ENCODE measurements at places on chromosomes 12 and 14.

- DNase-seq: no peak
These were observed 109.9 kb downstream of the DAD1 start for GRCh38 chr14:22479132-22479531.

DNA sequence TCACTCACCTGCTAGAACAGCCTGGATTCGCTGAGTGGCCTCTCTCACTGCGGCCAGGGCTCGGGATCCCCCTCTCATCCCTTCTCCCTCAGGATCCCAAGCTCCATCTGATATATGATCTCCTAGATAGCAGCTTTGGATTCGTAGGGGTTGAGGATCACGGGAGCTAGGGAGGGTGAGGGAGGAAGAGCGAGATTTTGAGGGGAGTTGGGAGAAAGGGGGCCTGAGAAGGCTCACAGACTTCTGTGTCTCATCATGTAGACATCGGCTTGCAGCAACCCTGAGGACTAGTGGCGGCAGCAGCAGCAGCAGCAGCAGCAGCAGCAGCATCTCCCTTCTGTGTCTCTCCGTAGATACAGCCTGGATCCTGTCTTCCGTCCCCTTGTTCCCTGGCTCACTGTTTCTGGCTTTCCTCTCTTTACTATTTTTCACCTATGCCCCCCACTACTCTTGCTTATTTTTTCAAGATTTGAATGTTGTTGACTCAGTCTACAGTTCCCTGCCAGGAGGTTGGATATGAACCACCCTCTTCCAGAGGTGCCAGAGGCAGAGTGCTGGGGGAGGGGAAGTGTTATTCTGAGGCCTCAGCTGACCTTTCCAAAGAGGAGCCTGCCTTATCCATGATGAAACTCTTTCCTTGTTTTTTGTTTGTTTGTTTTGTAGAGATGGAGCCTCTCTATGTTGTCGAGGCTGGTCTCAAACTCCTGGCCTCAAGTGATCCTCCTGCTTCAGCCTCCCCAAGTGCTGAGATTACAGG, at the start of gene CIROP:
Gene CIROP (minus strand): TSS at position 399 of the 757 bp plus-strand sequence. CDS start 69 bp downstream, at position 330.
- no peak for DNase-seq

GRCh38 chr12:67096533-67097318, 172.4 kb upstream of the CAND1 start:
- DNase-seq: no peak

DNA sequence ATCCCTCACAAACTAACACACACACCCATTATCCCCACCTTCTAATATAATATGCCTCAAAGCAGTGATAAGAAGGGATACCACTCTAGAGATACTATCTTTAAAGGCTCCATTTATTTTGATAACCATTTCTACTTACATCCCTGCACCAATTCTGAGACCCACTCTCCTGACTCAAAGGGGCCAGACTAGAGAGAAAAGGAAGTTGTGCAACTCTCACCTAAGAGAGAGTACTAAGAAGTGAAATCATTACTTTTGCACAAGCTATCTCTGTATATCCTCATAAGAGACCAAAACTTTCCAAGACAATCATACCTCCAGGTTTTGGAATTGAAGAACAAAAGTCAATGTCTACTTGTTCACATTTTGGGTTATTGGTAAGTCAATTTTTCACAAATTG, 45.4 kb upstream of the USP15 start:
- DNase-seq: no peak

GRCh38 chr12:38025916-38026315, 290.7 kb upstream of the ALG10B start:
- no peak for DNase-seq

DNA sequence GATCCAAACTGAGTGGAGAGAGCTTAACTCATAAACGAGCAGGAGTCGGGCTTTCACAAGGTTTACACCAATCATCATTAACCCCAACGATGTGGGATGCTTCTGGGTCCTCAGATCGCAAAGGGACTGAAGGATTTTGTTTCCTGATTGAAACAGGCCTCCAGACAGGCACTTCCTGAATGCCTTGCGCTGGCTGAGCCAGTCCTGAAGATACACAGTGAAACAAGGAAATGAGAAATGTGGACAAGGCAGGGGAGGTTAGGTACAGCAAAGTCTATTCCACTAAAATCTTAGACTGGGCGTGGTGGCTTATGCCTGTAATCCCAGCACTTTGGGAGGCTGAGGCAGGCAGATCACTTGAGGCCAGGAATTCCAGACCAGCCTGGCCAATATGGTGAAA, 30.7 kb downstream of the RBM19 start:
- DNase-seq: no peak

GRCh38 chr12:72612171-72612570, 340.0 kb downstream of the TRHDE start:
- no peak for DNase-seq

GRCh38 chr12:113443030-113443539, 20.9 kb downstream of the SDSL start:
- DNase-seq: no peak

DNA sequence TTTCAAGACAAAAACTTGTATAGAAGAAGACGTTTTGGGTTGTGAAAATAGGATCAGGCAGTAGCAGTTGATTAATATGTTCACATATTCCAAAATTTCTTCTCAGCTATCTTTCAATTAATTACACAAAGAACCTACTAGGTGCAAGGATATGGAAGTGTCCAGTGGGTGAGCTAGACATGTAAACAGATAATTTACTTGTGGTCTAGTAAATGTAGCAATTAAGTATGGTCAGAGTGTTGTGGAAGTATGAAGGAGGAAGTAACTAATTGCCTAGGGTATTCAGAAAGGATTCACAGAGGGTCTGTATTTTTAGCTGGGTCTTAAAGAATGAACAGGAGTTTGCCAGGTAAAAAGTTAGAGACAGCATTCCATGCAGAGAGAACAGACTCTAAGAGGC, 5.9 kb downstream of the GOLGA5 start:
- DNase-seq: no peak

- peak; percentile 13 for DNase-seq
These were observed 43.6 kb downstream of the FGD6 start for GRCh38 chr12:95173392-95174251.

DNA sequence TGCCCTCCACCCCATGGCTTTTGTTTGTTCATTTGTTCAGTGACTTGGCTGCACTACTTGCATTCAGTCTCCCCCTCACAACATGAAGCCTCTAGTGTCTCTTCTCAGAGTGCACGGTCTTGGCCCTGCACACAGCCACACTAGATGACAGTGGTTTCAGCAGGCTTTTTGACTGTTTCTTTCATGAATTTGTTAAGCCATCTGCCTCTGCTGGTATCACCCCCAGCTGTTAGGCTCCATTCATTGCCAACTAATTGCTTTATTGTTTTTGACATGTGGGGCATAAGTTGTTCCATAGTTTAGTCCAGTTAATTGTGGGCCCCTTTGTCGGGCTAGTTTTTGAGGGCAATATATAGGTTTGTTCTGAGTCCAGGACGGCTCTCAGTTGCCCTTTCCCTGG, 18.8 kb downstream of the OS9 start:
- no peak for DNase-seq

DNA sequence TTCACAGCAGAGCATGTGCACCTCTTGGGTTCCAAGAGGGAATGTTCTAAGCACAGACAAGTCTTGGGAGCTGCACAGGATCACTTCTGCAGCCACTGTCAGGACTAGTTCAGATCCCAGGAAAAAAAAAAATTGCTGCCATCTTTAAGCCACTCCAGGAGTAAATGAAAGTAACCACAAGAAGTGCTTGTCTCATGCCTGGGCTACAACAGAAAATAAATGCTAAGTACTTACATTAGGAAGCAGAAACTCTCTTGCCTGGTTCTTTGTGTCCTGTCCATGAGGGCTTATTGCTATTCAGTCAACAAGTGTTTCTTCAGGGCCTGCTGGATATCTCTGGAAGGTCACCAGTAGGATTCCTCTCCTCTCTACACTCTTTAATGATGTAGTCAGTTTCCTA, 176.1 kb downstream of the KTN1 start:
- DNase-seq: no peak

GRCh38 chr14:68468437-68469207, 324.2 kb downstream of the ZFP36L1 start:
- no peak for DNase-seq

GRCh38 chr12:4829793-4830162, 79.9 kb upstream of the KCNA1 start:
- DNase-seq: peak; percentile 68

DNA sequence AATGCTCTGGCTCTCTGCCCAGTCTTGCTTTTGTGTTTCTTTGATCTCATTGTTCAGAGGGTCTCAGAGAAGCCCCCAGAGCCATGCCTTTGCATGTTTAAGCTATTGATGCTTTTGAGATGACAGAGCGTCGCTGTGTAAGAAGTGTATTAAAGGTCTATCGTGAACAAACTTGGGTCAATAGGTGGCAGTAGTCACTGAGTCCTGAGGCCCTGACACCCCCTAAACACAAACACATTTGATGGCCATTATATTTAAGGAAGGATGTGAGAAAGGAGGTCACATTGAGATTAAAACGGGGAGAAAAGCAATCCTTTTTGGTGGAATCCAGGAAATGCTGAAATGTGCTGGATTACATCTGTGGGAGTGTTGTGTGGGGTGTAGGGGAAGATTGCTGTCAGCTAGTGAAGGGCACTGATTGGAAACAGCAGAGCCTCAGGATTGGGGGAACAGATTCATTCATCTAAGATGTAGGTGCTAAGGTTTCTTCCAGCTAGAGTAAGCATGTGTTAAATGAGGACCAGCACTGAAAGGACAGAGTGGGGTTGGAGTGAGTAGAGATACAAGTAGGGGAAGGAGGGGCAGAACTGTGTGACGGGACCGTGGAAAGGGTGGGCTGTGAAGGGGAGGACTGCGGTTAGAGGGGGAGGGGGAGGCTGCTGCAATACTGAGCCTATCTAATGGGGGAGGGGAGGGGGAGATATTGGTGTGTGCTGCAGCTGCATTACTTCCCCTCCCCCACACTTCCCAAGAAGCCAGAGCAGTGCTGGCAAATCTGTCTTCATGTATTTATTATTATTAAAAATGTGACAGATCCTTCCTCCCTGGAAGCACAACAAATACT, 12.7 kb downstream of the NGDN start:
- DNase-seq: peak; percentile 10

- DNase-seq: peak; percentile 62
These were observed 15.5 kb upstream of the KRR1 start for GRCh38 chr12:75526655-75527511.

DNA sequence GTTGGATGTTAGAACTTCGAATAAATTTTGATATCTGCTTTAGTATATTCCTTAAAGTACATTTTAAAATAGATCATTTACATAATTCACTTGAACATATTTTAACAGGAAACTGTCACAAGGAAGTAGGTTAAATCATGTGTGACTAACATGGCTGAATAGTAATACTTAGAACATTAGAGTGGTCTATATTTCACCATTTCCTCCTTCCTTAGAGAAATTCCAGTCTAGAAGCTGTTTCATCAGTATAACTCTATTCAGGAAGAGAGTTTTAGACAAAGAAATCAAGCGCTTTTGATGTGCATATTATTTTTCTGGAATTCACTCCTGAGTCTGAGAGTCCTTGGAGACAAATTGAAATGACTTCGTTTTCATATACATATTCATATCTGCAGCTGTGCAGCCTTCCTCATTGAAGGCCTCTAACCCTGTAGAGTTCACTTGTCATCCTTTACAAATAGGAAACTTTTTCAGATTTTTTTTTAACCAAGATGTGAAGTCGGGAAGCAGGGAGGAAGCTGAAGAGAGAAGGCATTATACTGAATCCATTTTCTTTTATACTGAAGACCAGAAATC, 28.4 kb downstream of the IRAK3 start:
- no peak for DNase-seq

DNA sequence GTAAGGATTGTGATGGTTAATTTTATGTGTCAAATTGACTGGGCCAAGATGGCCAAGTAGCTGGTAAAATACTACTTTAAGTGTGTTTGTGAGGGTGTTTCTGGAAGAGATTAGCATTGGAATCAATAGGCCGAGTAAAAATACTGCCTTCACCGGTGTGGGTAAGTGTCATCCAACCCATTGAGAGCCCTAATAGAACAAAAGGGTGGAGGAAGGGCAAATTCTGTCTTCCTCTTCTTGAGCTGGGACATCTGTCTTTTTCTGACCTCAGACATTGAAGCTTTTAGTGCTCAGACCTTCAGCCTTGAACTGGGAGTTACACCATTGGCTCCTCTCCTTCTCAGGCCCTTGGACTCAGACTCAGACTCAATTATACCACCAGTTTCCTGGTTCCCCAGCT, 8.0 kb upstream of the ETV6 start:
- no peak for DNase-seq

- DNase-seq: no peak
These were observed 7.9 kb upstream of the VAMP1 start for GRCh38 chr12:6478416-6478815.

DNA sequence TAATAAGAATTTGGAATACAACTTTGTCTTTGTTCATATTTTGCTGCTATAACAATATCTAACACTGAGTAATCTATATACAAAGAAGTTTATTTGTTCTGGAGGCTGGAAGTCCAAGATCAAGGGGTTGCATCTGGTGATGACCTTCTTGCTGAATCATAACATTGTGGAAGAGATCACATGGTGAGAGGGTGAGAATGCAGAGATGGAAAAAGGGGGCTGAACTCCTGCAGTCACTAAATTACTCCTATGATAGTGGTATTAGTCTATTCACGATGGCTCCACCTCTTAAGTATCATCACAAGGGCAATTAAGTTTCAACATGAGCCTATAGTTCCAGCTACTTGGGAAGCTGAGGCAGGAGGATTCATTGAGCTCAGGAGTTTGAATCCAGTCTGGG, 4.5 kb upstream of the AKAP6 start:
- DNase-seq: no peak

GRCh38 chr14:23421594-23421993, 13.5 kb upstream of the MYH6 start:
- no peak for DNase-seq

- DNase-seq: no peak
These were observed 191.4 kb upstream of the BCL2L14 start for GRCh38 chr12:11879306-11879705.

DNA sequence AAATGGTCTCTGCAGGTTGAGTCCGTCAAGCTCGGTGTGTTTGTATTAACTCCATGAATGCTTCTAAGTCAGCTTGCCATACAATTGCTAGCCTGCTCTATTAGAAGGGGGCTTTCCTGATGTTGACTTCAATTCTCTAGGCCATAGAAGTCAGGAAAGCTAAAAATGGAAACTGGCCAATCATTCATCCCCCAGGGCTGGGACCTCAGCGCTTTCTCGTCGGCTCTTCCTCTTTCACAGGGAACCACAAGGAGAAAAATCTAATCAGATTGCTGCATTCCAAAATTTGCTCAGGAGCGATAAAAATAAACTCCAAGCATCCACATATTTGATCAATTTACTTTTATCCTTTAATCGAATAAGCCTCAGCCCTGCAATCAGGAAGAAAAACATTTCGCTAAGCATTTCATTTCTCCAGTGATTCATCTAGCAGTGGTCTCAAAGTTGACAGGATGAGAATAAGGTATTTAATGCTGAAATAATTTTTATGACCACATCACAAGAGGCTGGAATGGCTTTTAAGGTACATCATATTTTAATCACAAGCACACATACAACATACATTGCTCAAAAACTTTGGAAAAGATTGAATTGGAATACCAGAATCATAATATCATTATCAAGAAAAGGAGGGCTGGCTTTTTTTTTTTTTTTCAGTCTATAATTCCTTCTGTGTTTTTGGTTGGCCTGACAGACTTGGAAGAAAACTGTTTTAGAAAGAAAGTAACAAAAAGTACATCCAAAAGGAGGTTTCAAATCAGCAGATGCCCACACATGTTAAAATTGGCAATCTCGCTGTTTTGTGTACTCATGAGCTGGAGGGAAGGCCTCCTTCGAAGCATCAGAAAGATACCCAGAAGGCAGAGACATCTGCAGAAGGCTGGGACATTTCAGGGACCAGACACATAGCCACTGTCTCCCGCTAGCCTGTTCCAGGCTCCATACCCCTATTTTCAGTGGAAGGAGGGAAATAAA, 316.3 kb downstream of the NUAK1 start:
- no peak for DNase-seq

Measured in NCI-H1105 treated with DMSO at 0.1 percent for 48 hours (cell line).